Suprapubic skin (tissue), 4 donors: ENCODE measurements at places on chromosomes 1 and 21. TPM values are rescaled to one million over a fixed set of nuclear protein-coding genes. Genes with fewer than 3 reads are reported as not detected.

Gene CD52
- total RNA-seq: 9.8 TPM

Gene PKLR
- total RNA-seq: 2.3 TPM

Gene KRTAP21-1
- total RNA-seq: not detected

DNA sequence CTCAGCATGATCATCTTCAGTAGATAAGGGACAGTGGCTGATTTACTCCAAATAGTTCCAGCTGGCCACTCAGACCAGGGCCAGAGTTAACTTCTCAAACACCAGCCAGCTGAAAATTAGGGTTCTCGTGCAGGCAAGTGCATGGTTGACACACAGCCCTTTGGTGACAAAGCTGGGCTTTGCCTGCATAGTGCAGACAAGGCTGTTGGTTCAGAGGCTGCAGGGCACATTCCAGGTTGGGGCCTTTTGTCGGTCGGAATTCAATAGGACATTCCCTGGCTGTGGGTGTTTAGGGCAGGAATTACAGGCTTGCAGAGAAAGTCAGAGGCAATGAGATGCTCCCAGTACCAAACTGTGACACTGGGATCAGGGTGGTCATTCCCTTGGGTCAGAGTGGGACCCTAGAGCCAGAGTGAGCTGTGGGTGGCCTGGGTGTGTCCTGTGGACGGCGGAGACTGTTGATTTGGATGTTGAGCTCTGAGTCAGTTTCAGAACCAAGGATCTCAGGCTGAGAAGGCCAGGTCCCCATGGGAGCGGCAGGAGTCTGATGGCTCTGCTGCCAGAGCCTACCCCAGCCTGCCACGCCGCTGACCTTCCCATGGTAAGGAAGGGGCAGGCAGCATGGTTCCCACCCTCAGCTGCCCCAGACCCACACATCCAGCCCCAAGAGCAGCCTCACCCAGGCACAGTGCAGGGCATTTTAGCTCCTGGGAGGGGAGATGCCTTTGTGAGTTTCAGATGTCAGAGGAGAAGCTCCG lies 56.2 kb downstream of the STUM start:
- no peak for DNase-seq

GRCh38 chr1:203662360-203662759 lies 35.7 kb downstream of the ATP2B4 start:
- no peak for DNase-seq

- no peak for DNase-seq
These were observed 899 bp downstream of the OPRD1 start for GRCh38 chr1:28812669-28813468.
